ENCODE measurements at places on chromosomes 11 and 22. TPM values are rescaled to one million over a fixed set of nuclear protein-coding genes. Genes with fewer than 3 reads are reported as not detected.

MAJIN gene
- total RNA-seq: not detected

KLHL35 gene
- 1.2 TPM for total RNA-seq

CFAP300 gene
- total RNA-seq: 5.9 TPM

SNX32 gene
- total RNA-seq: not detected

KDM2A gene
- 21.2 TPM for total RNA-seq

GDPD4 gene
- not detected for total RNA-seq

Measured in hair follicular keratinocyte (primary cell).